ENCODE measurements at places on chromosomes 4 and X.

GRCh38 chr4:79198951-79199587 is 126.8 kb downstream of the NAA11 start:
- DNase-seq, result no peak

DNA sequence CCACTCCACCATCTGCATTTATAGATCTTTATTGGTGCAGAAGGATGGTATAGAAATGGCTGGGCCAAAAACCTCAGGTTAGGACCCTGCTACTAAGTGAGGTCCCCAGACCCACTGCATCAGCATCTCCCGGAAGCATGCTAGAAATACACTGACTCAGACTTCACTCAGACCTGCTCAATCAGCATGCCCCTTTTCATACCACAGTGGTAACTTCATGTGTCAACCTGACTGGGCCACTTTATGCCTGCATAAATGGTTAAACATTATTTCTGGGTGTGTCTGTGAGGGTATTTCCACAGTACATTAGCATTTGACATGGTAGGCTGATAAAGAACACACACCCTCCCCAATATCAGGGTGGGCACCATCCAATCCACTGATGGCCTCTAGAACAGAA is 118.6 kb upstream of the VCX3B start:
- DNase-seq, result no peak

- DNase-seq, result no peak
Measured at GRCh38 chr4:41280010-41280409, 23.3 kb downstream of the UCHL1 start.

GRCh38 chr4:59195839-59196238 is 2004.3 kb upstream of the ADGRL3 start:
- no peak for DNase-seq

DNA sequence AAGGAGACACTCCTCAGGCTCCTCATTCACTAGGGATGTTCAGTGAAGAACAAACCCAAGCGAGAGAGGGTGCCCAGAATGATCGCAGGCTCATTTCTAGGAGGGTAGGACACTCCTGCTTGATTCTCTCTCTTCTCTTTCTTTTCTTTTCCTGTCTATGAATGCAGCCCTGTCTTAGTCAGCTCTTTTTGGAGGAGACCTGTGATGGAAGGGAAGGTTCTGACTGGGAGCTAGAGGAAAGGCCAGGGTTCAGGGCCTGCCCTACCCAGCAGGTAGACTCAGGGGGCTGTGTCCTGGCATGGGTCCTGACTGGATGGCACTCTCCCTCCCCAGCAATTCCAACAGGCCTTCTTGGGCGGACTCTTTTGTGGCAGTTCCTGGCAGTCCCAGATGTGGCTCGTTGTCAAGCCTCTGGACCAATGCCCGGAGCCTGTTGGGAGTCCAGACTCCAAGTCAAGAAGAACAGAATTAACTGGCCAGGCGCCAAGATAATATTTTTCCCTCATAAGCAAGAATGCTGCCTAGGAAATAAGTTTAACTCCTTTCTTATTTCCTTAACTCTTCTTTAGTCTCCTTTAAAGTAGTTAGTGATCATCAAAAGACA is 139.4 kb upstream of the SCML1 start:
- no peak for DNase-seq

- no peak for DNase-seq
Measured at GRCh38 chrX:13015536-13016236, 28.7 kb downstream of the FAM9C start.

DNA sequence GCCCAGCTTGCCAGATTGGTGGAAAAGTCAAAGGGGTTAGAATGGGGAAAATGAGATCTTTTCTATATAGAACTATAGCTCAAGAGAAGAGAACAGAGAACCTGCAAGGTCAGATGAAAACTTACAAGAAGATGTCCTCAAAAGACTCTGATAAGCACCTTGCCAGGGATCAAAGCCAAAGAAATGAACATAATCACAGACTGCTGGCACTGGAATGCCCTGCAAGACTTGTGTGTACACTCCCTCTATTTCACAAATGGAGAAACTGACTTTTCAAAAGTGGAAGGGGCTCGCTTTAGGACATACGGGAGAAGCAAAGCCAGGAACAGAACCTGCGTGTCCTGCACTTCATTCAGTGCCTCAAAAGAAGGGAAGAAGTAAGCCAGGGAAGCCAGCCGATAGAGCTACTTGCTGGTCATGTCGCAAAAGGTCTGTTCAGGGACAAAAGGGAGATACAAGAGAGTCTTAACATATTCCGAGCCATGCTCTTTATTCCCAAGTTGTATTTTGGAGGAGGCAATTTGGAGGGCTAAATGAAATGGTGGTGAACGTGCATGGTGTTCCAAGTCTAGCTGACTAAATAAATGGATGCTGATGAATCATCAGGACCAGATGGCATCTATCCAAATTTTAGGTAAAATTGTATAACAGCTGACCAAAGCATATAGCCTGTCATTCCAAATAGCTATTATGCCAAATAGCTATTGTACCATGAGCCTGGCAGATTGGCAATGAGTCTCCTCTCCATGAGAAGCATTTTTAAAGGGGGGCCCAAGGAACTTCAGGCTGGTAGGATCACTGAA is 175.6 kb upstream of the GPC4 start:
- no peak for DNase-seq

- DNase-seq, result no peak
Measured at GRCh38 chr4:153705743-153706468, 21.8 kb downstream of the TLR2 start.

DNA sequence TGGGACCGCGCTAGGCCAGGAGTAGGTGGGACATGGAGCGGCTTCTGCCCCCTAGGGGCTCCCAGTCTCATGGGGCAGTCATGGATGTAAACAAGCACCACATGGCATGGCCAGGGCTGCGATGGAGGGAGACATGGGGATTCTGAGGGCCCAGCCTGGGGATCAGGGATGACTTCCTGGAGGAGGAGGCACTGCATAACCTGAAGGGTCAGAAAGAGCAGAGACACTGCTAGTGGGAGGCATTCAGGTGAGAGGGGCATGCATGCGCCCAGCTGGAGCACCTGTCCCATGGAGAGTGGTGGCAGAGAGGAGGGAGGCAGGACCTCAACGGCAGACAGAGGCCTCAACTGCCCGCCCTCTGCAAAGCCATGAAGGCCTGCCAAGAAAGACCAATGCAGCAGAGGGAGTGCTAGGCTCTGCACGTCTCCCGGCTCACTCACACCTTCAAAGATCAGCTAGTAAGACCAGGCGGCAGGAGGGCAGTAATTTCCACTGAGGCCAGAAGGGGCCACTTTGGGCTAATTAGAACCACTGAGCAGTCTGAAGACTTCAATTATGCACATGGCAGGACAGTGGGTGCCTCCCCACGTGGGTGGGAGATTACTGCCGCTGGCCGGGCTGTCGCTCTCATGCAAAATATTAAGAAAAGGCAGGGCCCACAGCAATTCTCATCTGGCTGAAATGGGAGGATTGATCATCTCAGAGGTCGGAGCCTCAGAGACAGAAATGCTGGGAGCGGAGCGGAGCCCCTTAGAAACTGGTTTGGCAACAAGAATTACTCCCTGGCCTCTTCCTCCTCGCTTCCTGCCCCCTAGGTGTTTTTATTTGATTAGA is 69.6 kb downstream of the PPP2R2C start:
- DNase-seq, result no peak

- no peak for DNase-seq
Measured at GRCh38 chrX:9848718-9849479, 62.7 kb downstream of the SHROOM2 start.

DNA sequence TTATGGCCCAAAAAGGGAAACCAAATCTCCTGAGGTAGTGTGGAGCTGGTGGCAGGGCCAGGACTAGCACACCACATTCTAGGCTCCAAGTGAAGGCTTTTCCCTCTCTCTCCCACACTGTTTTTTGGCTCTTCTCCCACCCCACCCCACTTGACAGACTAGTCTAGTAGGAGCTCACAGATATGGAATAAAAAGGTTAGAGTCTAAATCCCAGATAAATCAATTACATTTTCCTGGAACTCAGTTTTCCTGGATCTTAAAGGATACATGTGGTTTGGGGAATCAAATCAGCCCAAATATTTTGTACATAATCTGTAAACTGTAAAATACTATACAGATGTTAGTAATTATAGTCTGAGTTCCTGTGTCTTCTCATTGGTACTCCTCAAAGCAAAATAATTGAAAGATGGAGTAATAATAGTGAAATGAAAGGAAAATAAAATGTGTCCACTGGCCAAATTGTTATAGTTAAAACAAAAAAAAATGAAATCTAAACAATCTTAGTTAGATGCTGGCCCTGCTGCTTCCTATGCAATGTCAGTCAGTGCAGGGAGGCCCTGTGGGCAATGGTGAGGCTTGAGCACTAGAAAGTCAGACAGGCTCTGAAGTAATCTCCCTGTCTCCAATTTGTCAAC is 370.4 kb upstream of the CPEB2 start:
- DNase-seq, result no peak

- no peak for DNase-seq
Measured at GRCh38 chr4:8695237-8696219, 103.0 kb downstream of the CPZ start.
